ENCODE measurements at places on chromosomes 1 and 21.

DNA sequence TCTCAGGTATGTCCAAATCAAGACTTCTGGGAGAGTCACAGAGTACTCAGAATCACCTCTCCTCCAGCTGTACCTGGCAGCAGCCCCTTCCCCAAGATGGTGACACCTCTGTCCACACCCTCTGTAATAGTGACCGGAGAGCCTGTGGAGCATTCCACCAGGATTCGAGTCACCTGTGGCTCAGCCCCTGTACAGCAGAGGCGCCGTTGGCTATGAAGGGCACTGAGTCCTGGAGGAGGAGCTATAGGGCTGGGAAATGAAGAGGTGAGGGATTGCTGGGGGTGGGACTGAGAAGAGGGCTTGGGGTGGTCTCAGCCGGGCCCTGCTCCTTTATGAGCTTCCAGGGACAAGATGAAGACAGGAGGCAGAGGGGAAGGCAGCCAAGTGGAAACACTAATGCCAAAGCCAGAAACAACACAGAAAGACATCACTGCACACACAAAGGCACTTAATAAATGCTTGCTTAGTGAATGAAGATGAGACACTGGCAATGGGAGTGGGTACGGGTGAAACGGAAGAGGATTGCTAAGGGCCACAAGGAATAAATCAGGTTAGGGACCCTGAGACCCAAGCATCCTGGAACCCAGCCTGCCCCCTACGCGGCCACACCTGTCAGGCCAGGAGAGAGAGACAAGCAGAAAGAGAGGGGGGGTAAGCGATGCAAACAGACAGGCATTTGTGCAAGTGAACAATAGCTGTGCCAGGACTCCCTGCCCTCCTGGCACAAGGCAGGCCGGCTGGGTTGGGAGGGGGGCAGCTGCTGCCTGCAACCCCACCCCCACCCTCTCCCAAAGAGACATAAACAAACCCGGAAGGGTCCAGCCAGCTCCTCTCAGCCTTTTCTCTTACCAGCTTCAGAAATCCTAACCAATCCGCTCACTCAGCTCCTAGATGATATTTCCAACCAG, 3.9 kb downstream of the ARHGEF2 start:
- DNase-seq = no peak

- no peak for DNase-seq
Measured at GRCh38 chr1:223133306-223133823, 9.7 kb downstream of the TLR5 start.

GRCh38 chr1:155913969-155914757, 3.0 kb upstream of the RIT1 start:
- DNase-seq = no peak

GRCh38 chr1:81287411-81288080, 513.2 kb upstream of the ADGRL2 start:
- no peak for DNase-seq

DNA sequence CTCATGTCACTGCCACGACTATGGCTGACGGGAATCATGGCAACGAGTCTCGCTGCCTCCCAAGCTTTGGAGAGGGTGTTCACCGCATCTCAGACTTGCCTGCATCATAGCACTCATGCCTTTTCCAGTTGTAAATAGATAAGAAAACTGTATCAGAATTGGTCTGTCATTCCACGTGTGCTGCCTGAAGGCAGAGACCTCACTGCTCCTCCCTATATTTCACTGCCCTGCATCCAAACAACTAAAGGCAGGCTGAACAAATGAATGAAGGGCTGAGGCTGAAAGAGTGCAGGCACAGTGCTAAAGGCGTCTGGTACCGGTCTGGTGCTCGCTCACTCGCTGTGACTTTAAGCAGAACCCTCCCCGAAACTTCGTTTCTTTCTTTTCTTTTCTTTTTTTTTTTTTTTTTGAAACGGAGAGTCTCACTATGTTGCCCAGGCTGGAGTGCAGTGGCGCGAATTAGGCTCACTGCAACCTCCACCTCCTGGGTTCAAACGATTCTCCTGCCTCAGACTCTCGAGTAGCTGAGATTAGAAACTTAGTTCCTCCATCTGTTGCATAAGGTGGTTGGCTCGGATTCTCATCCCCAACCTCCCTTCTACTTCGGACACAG, 542 bp downstream of the EIF2B3 start:
- DNase-seq = no peak

DNA sequence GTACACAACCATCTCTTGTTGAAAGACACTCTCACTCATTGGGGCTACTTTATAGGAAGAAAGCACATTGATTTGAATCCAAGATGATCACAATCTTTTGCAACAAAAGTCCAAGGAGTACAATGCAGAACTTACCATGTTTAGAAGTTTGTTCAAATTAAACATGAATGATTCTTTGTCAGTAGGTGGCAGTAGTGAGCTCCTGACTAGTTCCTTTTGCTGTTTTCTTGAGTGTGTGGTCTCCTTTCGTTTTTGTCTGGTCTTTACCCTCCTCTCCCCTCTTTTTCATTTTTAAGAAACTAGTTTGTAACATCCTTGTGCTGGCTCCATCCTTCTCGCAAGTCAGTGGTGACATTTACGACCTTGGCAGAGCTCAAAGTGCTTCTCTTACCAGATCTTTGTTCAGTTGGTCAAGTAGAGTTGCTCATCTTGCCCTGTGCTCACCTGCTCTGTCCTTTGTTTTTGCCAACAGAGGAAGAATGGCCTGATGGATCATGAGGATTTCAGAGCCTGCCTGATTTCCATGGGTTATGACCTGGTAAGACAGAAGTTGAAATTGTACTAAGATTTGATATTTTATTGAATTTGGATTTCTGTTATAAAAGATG, 35.7 kb upstream of the MTR start:
- DNase-seq = peak; percentile 35

GRCh38 chr1:25529518-25530185, 13.8 kb upstream of the LDLRAP1 start:
- DNase-seq = no peak
